ENCODE measurements at places on chromosomes 6 and 20. TPM values are rescaled to one million over a fixed set of nuclear protein-coding genes. Genes with fewer than 3 reads are reported as not detected.

GRCh38 chr6:128598571-128598970 lies 78.2 kb upstream of the PTPRK start:
- no peaks in the 10 kb centered on the region for H3K27me3 ChIP-seq
- H3K4me1 ChIP-seq = no peaks in the 10 kb centered on the region
- no peak overlapping the region for H3K4me3 ChIP-seq
- DNase-seq = no peak
- no peaks in the 10 kb centered on the region for H3K36me3 ChIP-seq
- H3K27ac ChIP-seq = no peak overlapping the region

- H3K4me3 ChIP-seq = no peak overlapping the region
- no peaks in the 10 kb centered on the region for H3K36me3 ChIP-seq
- no peaks in the 10 kb centered on the region for H3K27me3 ChIP-seq
- no peaks in the 10 kb centered on the region for H3K4me1 ChIP-seq
- DNase-seq = no peak
These were observed 179.1 kb downstream of the NFATC2 start for GRCh38 chr20:51363378-51363777.

- no peak overlapping the region for H3K27ac ChIP-seq
- H3K27me3 ChIP-seq = no peaks in the 10 kb centered on the region
- no peak for DNase-seq
- no peak overlapping the region for H3K4me3 ChIP-seq
These were observed 7.4 kb downstream of the EPM2A start for GRCh38 chr6:145727817-145728388.

DNA sequence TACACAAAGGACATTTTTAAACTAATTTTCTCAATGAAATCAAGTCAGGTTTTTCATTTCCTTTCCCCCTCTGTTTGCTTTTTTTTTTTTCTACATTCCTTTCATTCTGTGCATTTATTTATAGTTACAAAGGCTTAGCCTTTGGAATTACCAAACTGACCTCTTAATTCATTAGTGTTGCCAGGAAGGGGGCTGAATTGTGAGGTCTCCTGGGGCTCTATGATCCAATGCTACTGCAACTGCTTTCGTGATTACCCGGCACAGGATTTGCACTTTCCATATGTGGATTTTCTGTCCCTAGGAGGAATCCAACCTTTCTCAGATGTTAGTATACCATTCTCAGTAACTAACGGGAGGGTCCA lies 35.3 kb downstream of the NEDD9 start:
- peak overlapping the region; percentile 43 for H3K27ac ChIP-seq
- DNase-seq = no peak
- no peak overlapping the region for H3K4me3 ChIP-seq
- H3K4me1 ChIP-seq = peaks cover 6% of the 10 kb centered on the region

DNA sequence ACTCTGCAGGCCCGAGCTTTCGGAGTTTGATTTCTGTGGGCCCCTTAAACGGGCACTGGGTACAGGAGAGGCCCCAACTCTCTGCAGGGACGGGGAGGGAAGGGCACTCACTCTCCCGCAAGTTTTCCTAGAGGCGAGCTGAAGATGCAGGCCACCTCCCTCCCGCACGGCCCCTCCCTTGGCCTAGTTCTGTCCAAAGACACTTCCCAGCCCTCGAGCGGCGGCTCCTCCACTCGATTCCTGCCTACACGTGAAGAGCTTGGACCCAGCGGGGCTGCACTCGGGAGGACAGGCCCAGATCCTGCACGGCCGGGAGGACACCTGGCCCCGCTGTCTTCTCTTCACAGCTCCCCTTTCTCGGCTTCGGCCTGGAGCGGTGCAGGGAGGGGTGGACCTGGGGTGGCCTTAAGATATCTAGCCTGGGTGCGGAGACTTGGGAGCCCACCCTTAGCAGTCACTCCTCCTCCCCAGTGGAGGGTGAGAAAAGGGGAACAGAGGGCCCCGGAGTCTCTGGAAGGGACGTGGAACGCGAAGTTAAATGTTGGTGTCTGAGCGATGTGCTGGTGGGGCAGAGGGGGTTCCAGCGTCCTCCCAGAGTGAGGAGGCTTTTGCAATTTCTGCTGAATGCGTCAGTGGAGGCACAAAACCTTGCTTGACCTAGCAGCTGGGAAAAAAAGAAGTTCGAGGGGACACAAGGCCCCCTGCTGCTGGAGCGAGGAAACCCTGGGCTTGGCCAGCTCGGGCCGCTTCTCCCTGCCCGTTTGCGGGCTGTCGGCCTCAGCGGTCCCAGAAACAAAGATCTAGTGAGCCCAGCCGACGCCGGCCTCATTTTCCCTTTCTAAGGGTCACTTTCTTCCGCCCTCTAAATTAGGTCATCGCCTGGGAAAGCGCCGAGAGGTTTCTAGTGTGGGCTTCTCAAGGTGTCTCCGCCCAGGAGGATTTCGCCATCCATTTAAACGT lies 4.9 kb downstream of the OLIG3 start:
- H3K27me3 ChIP-seq = peaks cover 95% of the 10 kb centered on the region
- no peaks in the 10 kb centered on the region for H3K36me3 ChIP-seq
- H3K27ac ChIP-seq = no peak overlapping the region
- no peak overlapping the region for H3K4me3 ChIP-seq
- H3K4me1 ChIP-seq = peaks cover 35% of the 10 kb centered on the region
- no peak for DNase-seq

GRCh38 chr6:38192011-38192410 lies 372.5 kb downstream of the ZFAND3 start:
- no peak for DNase-seq
- H3K36me3 ChIP-seq = peaks cover 4% of the 10 kb centered on the region
- H3K27me3 ChIP-seq = no peaks in the 10 kb centered on the region
- no peak overlapping the region for H3K4me3 ChIP-seq
- H3K4me1 ChIP-seq = peaks cover 32% of the 10 kb centered on the region

DNA sequence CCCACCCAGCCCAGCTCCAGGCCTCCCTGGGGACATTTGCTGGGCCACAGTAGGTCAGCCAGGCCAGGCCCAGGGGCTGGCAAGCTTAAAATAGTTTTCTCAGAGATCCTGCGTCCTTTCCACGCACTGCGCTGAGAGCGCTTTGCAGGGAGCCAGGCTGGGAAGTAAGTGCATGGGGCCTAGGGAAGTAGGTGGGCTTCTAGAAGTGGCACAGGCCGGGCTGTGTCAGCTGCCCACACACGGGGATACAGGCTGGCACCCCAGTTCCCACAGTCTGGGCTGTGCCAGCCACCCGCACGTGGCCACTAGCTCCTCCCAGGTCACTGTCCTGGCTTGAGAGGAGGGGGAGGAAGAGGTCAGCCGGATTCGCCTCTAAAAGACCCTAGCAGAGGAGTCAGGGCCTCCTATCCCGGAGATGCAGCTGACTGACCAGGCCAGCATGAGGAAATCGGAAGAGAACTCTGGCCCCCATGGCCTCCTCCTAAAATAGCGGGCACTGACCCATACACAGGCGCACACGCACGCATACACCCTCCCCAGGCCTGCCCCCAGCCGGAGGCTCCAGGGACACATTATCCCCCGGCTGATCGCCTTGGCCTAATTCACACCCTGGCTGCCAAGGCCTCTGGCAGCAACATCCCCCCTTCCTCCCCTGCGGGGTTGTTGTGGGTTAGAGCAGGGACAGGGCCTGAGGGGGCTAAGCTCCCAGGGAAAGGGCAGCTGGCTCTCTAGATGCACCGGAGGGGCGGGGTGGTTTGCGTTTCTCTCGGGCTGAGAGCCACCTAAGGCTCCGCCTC lies 5.4 kb downstream of the SLCO4A1 start:
- no peak overlapping the region for H3K4me3 ChIP-seq
- peaks cover 29% of the 10 kb centered on the region for H3K36me3 ChIP-seq
- DNase-seq = no peak

GRCh38 chr6:32177183-32177787 lies 920 bp upstream of the RNF5 start:
- H3K27me3 ChIP-seq = no peaks in the 10 kb centered on the region
- peaks cover 20% of the 10 kb centered on the region for H3K36me3 ChIP-seq
- peak overlapping the region; percentile 100 for H3K27ac ChIP-seq

- H3K27ac ChIP-seq = no peak overlapping the region
- no peak overlapping the region for H3K4me3 ChIP-seq
- DNase-seq = no peak
- H3K27me3 ChIP-seq = no peaks in the 10 kb centered on the region
These were observed 18.2 kb upstream of the SASH1 start for GRCh38 chr6:148324297-148324985.

- H3K27ac ChIP-seq = peak overlapping the region; percentile 68
- no peaks in the 10 kb centered on the region for H3K36me3 ChIP-seq
- no peak for DNase-seq
- no peak overlapping the region for H3K4me3 ChIP-seq
These were observed 32.8 kb downstream of the RAMACL start for GRCh38 chr6:166553563-166554271.

- H3K27ac ChIP-seq = no peak overlapping the region
- no peaks in the 10 kb centered on the region for H3K27me3 ChIP-seq
- H3K4me1 ChIP-seq = no peaks in the 10 kb centered on the region
- H3K4me3 ChIP-seq = no peak overlapping the region
- H3K36me3 ChIP-seq = no peaks in the 10 kb centered on the region
These were observed 33.2 kb upstream of the TTPAL start for GRCh38 chr20:44442298-44443070.

DNA sequence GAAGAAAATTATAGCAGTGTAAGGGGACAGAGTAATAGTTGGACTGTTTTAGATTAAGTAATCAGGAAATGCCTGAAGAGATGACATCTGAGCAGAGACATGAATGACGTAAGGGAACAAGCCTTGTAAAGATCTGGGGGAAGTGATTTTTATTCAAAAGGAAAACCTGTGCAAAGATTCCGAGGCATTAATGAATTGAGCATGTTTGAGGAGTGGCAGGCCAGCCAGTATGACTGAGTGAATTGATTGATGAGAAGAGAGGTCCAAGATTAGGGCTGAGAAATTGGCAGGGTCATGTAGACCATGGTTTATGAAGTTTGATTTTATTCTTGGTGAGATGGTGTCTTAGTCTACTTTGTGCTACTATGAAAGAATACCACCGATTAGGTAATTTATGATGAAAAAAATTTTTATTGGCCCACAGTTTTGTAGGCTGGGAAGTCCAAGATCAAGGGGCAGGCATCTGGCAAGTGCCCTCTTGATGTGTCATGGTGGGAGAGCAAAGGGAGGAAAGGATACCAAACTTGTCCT lies 95.1 kb downstream of the LIN28B start:
- no peak overlapping the region for H3K27ac ChIP-seq
- no peaks in the 10 kb centered on the region for H3K27me3 ChIP-seq
- no peaks in the 10 kb centered on the region for H3K36me3 ChIP-seq
- no peaks in the 10 kb centered on the region for H3K4me1 ChIP-seq

DNA sequence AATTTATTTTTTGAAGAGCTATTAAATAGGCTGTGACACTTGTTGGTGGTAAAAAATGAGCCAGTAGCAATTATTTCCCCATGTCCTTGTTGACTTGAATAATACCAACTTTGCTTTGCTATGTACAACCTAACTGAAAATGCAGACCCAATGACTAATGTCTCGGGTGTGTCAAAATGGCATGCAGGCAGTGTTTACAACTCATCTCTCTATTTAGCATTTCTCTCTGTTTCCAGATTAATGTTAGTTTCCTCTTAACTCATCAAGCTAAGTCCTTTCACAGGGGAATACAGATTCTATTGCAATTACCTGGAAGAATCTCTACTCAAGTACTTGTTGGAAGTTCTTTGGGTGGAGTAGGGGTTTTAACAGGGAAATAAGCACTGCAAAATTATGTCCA lies 504.4 kb downstream of the BCKDHB start:
- no peak for DNase-seq
- no peaks in the 10 kb centered on the region for H3K36me3 ChIP-seq
- no peaks in the 10 kb centered on the region for H3K27me3 ChIP-seq
- no peak overlapping the region for H3K27ac ChIP-seq
- no peaks in the 10 kb centered on the region for H3K4me1 ChIP-seq
- H3K4me3 ChIP-seq = no peak overlapping the region

DNA sequence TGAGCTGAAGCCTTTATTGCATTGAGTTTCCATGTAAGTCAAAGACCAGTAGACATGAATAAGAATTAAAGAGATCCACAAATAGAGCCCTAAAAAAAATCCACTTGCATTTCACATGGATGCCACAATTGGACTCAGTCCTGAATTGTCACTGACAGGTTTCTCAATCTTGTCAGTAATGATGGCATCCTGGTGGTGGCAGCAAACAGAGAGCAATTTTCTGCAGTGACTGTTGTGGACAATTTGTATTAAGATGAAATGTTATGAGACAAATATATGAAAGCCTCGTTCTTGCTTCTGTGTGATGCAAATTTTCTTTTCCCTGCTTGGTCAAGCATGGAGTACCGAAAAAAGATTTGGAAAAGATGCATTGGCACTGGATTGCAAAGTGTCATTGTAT lies 278.9 kb downstream of the SAMD5 start:
- H3K27me3 ChIP-seq = no peaks in the 10 kb centered on the region
- H3K4me1 ChIP-seq = no peaks in the 10 kb centered on the region
- no peak overlapping the region for H3K27ac ChIP-seq
- H3K36me3 ChIP-seq = no peaks in the 10 kb centered on the region
- H3K4me3 ChIP-seq = no peak overlapping the region

DNA sequence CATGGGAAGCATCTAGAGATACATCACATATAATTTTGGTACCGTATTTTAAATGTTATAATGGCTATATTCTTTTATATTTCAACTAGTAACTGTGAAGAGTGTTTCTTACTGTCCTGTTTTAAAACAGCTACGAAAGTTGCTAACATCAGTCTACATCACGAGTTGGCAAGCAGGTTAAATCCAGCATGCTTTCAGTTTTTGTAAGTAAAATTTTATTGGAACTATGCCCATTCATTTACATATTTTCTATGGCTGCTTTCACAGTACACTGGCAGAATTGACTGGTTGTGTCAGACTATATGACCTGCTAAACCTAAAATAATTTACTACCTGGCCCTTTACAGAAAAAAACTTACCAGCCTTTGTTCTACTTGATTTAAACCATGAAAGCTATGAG lies 478.1 kb downstream of the PHF3 start:
- no peaks in the 10 kb centered on the region for H3K4me1 ChIP-seq
- no peaks in the 10 kb centered on the region for H3K36me3 ChIP-seq
- no peak overlapping the region for H3K4me3 ChIP-seq
- no peak for DNase-seq
- no peak overlapping the region for H3K27ac ChIP-seq
- no peaks in the 10 kb centered on the region for H3K27me3 ChIP-seq

GRCh38 chr6:154509421-154510143 lies 903 bp downstream of the CNKSR3 start:
- no peak for DNase-seq
- no peaks in the 10 kb centered on the region for H3K27me3 ChIP-seq
- peaks cover 15% of the 10 kb centered on the region for H3K4me1 ChIP-seq
- H3K36me3 ChIP-seq = no peaks in the 10 kb centered on the region
- H3K4me3 ChIP-seq = peak overlapping the region; percentile 62

DNA sequence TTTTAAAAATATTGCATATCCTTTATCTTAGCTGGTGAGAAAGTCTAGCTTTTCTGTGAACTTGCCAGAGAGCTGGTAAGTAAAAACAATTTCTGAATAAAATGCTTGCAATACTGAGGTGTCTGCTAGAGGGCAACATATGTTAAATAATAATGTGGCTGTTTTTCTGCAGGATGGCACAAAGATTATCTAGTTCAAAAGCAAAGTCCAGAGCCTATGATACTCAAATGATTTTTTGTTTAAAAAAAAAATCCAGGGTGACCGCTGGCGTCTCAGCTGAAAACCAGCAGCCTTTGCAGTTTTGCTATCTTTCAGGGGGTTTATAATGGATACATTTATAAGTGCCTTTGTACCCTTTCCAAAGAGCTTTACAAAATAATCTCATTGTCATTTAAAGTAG lies 194.9 kb downstream of the PHACTR1 start:
- no peaks in the 10 kb centered on the region for H3K27me3 ChIP-seq
- no peak overlapping the region for H3K4me3 ChIP-seq
- no peaks in the 10 kb centered on the region for H3K4me1 ChIP-seq
- DNase-seq = peak; percentile 93
- H3K27ac ChIP-seq = no peak overlapping the region
- H3K36me3 ChIP-seq = no peaks in the 10 kb centered on the region

LY6G6D gene
- total RNA-seq = 6.6 TPM

OPN5 gene
- 0.10 TPM for total RNA-seq

PGBD1 gene
- total RNA-seq = 11.5 TPM

CALHM4 gene
- 0.30 TPM for total RNA-seq

OR2B6 gene
- total RNA-seq = not detected

Measured in spinal cord (tissue), 10 donors.